Vein endothelial cell (primary cell): ENCODE measurements at places on chromosomes 11 and 22. TPM values are rescaled to one million over a fixed set of nuclear protein-coding genes. Genes with fewer than 3 reads are reported as not detected.

Gene KCNJ11
- total RNA-seq: 0.19 TPM in 1 of 2 replicates, not detected in the other

Gene CNIH2
- 0.33 TPM in 1 of 2 replicates, not detected in the other for total RNA-seq

Gene LGALS12
- total RNA-seq: not detected in 2 replicates

Gene VEGFB
- total RNA-seq: 12.5 and 23.2 TPM in 2 replicates

Gene MS4A6A
- 3.4 and 3.6 TPM in 2 replicates for total RNA-seq

Gene RAB38
- total RNA-seq: 2.0 and 5.2 TPM in 2 replicates

Gene FGF19
- not detected in 2 replicates for total RNA-seq

Gene OR2D2
- 0.48 TPM in 1 of 2 replicates, not detected in the other for total RNA-seq
